ENCODE measurements at places on chromosomes 2 and 18.

DNA sequence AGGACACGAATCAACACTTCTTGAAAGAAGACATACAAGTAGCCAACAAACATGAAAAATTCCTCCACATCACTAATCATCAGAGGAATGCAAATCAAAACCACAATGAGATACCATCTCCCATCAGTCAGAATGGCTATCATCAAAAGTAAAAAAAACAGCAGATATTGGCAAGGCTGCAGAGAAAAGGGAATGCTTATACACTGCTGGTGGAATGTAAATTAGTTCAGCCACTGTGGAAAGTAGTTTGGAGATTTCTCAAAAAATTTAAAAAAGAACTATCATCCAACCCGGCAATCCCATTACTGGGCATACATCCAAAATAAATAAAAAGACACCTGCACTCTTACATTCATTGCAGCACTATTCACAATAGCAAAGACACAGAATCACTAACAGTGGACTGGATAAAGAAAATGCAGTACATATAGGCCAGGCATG is 78.7 kb downstream of the GRB14 start:
- H3K4me1 ChIP-seq: no peaks in the 10 kb centered on the region
- H3K4me3 ChIP-seq: no peak overlapping the region
- no peak overlapping the region for H3K27ac ChIP-seq
- DNase-seq: no peak
- no peaks in the 10 kb centered on the region for H3K27me3 ChIP-seq

DNA sequence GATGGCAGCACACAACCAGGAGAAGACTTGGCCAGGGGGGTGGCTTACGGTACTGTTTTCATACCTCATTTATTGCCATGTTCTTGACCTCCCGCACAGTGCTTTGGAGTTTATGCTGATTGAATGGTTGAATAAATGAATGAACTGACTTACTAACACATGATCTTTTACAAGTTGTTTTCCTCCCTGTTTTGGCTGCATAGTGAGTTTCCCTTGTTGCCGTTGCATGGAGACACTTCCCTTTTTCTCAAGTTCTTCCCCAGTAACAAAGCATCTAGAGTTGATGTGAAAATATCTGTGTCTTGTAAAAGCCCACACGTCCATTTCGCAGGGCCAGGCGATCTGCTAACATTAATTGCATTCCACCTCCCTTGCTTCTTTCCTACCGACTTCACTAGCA is 35.7 kb upstream of the RAB1A start:
- H3K27ac ChIP-seq: no peak overlapping the region
- no peaks in the 10 kb centered on the region for H3K36me3 ChIP-seq
- no peaks in the 10 kb centered on the region for H3K27me3 ChIP-seq
- H3K4me1 ChIP-seq: no peaks in the 10 kb centered on the region
- H3K4me3 ChIP-seq: no peak overlapping the region

- H3K27me3 ChIP-seq: peaks cover 14% of the 10 kb centered on the region
- peaks cover 15% of the 10 kb centered on the region for H3K4me1 ChIP-seq
- no peak overlapping the region for H3K27ac ChIP-seq
- H3K4me3 ChIP-seq: no peak overlapping the region
- DNase-seq: no peak
- H3K36me3 ChIP-seq: no peaks in the 10 kb centered on the region
These were observed 42.4 kb upstream of the NABP1 start for GRCh38 chr2:191635333-191636234.

- DNase-seq: no peak
- H3K4me3 ChIP-seq: no peak overlapping the region
- no peaks in the 10 kb centered on the region for H3K27me3 ChIP-seq
- no peaks in the 10 kb centered on the region for H3K36me3 ChIP-seq
- no peak overlapping the region for H3K27ac ChIP-seq
These were observed 1478.6 kb upstream of the ACVR2A start for GRCh38 chr2:146366276-146366675.

DNA sequence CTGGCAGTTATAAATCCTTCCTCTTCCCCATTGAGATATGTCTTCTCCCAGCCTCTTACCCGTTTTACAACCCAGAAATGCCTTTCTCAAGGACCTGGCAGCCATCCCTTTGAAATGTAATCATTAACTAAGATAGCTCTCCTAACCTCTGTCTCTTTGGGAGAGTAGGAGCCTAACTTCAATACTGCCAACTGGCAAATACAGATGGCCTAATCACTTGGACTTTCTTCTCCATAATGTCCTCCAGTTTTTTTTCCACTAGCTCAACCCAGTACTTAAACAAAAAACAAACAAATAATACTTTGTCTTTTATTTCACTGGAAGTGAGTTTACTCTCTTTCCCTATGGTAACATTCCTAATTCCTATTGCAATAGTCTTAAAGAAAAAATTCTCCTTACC is 1391.1 kb downstream of the SUCLG1 start:
- H3K4me3 ChIP-seq: no peak overlapping the region
- no peak for DNase-seq
- no peaks in the 10 kb centered on the region for H3K27me3 ChIP-seq
- H3K36me3 ChIP-seq: no peaks in the 10 kb centered on the region
- peaks cover 4% of the 10 kb centered on the region for H3K4me1 ChIP-seq
- H3K27ac ChIP-seq: no peak overlapping the region

DNA sequence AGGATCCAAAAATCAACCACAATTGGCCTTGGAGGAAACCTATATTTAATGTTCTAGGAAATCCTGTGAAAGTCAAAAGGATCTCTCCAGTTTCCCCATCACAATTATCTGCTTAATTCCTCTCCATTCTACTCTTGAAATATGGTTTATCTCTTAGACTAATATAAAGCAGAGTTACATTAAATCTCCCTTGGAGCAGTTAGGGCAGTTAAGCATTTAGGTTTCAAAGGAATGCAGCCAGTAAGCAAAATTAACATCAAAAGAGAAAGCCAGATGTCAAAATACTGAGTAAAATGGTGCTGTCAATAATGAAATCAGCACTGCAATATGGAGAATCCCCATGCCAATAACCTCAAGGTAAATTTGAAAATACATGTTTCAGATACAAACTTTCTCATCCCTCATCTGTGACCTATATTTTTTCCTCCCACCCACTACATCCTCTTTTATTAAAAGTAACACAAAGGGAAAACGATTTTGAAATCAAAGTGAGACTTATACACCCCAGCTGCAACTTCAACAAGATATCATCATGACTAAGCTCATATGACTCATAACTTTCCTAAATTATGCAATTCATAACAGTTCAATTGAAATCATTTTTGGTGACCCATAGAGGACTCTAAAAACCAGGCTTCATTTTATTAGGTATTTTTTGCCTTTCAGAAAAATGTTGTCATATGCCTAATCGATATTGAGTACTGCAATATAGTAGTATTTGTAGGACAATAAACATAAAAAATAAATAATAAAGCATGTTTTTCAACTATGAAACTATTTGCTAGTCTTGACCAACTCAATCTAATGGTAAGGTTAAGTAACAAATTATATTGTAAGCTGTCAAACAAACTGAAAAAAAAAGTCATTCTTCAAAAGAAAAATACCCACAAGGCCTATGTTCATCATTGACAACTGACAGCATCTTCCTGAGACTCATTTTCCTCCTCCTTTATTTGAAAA is 3.1 kb downstream of the ADAM17 start:
- no peak overlapping the region for H3K4me3 ChIP-seq
- no peak overlapping the region for H3K27ac ChIP-seq
- H3K4me1 ChIP-seq: peaks cover 5% of the 10 kb centered on the region

GRCh38 chr2:61471905-61472805 is 1.3 kb upstream of the USP34 start:
- DNase-seq: no peak
- H3K27me3 ChIP-seq: no peaks in the 10 kb centered on the region
- peaks cover 3% of the 10 kb centered on the region for H3K4me1 ChIP-seq
- peak overlapping the region; percentile 90 for H3K4me3 ChIP-seq
- peak overlapping the region; percentile 93 for H3K27ac ChIP-seq

DNA sequence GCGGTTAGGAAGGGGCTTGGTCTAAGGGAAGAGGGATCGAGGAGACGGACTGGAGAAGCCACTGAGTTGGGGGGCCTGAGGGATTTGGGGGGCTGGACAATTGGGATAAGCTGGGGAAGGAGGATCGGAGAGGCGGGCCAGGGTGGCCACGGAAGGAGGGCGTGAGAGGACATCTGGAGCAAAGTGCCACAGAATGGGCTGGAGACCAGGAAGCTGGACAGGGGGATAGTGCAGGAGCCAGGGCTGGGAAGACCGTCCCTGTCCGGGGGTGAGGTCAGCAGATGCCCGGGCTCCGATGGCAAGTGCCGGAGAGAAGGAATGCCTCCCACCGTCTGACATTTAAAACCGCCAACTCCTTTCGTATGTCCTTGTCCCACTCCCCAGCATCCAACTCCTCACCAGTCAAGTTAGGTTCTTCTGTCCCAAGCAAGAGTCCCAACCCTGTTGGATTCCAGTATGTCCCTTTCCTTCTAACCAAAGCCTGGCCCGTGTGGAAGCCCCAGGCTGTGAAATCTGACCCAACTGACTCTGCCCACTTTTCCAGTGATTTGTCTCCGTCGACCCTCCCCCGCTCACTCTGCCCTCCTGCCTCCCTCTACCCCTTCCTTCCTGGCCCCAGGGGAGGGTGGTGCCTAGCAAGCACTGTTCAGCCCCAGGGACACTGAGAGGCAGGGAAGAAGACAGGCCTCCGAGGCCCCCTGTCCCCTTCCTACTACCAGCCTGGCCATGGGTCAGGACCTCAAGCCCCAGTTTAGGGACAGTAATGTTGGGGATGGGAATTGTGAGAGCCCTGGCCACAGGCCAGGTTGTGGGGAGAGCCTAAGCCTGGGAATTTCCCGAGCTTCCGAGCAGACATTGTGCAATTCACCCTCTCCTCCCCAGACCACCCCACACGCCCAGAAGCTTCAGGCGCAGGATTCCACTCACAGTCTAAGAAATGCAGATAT is 31.5 kb upstream of the TMBIM1 start:
- H3K4me3 ChIP-seq: peak overlapping the region; percentile 95
- peaks cover 5% of the 10 kb centered on the region for H3K4me1 ChIP-seq
- peak overlapping the region; percentile 4 for H3K27ac ChIP-seq
- no peaks in the 10 kb centered on the region for H3K36me3 ChIP-seq
- no peaks in the 10 kb centered on the region for H3K27me3 ChIP-seq

DNA sequence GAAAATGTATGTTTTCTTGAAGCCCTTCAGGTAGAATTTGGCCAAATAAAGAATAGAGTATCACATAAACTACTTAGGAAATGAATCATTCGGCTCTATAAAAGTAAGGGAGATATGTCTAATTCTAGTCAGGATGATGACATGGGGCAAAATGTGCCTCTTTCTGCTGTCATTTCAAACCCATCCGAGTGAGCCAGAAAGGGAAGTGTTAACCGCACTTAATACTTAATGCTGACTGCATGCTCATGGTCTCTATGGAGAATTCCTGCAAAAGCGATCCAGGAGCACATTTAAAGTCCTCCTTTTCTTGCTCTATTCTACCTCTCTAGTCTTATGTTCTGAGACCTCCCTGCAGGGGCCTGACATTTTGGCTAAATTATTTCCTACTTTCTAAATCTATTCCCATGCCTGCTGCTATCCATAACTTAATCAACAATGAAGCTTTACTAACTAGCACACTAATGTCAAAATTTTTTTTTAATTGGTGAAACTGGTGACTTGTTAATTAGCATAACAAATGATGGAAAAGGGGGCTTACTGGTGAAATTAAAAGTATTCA is 127.4 kb downstream of the CDC42EP3 start:
- H3K27ac ChIP-seq: no peak overlapping the region
- H3K4me1 ChIP-seq: peaks cover 14% of the 10 kb centered on the region
- no peak for DNase-seq
- peaks cover 5% of the 10 kb centered on the region for H3K36me3 ChIP-seq
- no peak overlapping the region for H3K4me3 ChIP-seq

DNA sequence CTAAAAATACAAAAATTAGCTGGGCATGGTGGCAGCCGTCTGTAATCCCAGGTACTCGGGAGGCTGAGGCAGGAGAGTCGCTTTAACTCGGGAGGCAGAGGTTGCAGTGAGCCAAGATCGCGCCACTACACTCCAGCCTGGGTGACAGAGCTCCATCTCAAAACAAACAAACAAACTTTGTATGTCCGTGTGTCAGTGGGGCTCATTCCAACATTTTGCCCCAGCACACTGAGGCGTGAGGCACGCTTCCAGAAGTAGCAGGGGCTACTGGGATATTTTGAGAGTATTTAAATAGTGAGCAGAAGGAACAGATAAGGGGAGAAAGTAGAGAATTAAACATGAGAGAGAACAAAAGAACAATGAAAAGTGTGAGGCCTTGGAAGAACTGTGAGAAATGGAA is 83.3 kb upstream of the TANK start:
- no peak overlapping the region for H3K4me3 ChIP-seq
- H3K27me3 ChIP-seq: no peaks in the 10 kb centered on the region
- H3K36me3 ChIP-seq: no peaks in the 10 kb centered on the region
- peaks cover 5% of the 10 kb centered on the region for H3K4me1 ChIP-seq
- H3K27ac ChIP-seq: no peak overlapping the region

- H3K4me3 ChIP-seq: no peak overlapping the region
- no peak overlapping the region for H3K27ac ChIP-seq
- no peaks in the 10 kb centered on the region for H3K27me3 ChIP-seq
- DNase-seq: no peak
These were observed 91.9 kb upstream of the KCNE4 start for GRCh38 chr2:222960126-222960525.

DNA sequence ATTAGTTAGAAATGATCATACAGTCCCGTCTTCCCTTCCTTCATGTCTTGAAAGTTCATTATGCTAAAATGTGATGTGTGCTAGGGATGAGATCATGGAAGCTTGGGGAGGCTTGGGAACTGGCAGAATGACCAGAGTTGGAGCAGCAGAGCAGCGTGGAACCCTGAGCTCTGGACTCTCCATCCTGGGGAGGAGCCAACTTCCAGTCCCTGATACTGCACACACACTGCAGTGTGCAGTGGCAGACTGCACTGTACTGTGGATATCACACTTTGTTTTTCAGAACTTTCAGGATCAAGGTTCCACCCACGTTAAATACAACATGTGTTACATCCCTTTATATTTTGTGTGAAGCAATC is 27.3 kb upstream of the GREB1 start:
- H3K27ac ChIP-seq: no peak overlapping the region
- H3K27me3 ChIP-seq: no peaks in the 10 kb centered on the region

DNA sequence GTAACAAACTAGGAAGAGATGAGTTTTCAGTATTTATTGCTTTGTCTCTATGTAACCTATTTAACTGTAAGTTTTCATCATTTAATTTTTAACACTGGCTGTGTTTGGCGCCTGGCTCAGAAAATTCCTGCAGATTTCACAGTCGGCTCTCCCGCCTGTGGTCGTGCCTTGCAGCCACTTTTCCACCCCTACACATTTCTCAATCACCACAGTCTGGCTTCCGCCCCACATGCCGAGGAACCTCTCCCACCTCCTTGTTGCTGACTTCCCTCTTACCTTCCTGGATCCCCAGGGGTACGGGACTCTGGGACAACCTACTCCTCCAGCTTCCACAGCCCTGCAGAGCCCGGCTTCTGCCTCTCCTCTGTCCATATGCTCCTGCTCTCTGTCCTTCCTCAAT is 41.6 kb upstream of the MGAT4A start:
- no peaks in the 10 kb centered on the region for H3K4me1 ChIP-seq
- H3K36me3 ChIP-seq: no peaks in the 10 kb centered on the region
- DNase-seq: no peak
- H3K4me3 ChIP-seq: no peak overlapping the region

DNA sequence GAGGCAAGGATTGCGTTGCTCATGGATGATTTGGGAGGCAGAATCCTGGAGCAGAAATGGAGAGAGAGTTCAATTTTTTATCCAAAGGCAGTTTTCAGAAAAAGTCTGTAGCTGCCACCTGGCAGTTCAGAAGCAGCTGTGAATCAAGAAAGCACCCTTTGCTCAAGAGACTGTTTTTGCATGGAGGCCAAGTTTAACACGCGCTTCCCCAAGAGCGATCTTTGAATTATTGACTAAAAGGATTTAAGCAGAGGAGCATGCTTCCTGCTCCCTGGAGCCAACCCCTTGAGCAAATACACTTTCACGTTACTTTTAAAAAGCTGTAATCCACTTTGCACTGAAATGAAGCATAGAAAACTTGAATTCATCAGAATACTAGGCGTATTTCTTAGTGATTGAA is 252.4 kb downstream of the RNF144A start:
- H3K36me3 ChIP-seq: no peaks in the 10 kb centered on the region
- DNase-seq: no peak
- H3K4me1 ChIP-seq: peaks cover 13% of the 10 kb centered on the region
- no peak overlapping the region for H3K27ac ChIP-seq
- peak overlapping the region; percentile 30 for H3K4me3 ChIP-seq
